ENCODE measurements at places on chromosomes 1 and 21.

DNA sequence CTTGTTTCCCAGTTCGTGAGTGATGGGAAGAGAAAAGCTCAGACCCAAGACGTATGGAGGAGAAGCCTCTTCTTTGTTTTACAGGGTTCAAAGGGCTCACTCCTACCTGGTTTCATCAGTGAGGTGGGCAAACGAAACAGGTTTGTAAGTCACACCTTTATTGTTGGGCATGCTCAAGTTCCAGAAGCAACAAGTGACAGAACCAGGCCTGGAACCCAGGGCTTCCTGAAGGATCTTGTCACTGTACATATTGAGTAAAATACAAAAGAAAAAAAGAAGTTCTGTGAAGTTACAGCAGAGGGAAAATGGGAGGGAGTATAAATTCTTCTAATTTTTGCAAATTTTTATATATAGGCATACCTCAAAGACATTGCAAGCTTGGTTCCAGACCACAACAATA lies 320.9 kb upstream of the PROX1 start:
- no peak for DNase-seq

DNA sequence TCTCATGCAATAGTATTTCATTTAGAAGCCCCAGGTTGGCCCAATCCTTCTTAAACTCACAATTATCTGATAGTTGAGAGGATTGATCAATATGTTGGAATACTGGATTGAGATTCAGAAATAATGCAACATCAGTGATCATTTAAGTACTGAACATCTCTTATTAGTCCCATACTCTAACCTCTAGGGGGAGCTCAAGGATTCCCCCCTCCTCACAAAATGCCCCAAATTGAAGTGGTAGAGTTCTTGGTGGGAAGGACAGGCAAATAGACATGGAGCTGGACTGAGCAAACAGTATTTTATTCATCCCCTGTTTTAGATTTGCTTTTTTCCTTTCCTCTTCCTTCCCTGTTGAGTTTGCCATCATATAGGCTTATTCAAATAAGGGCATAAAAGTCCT lies 62.8 kb downstream of the NGF start:
- DNase-seq, result no peak

DNA sequence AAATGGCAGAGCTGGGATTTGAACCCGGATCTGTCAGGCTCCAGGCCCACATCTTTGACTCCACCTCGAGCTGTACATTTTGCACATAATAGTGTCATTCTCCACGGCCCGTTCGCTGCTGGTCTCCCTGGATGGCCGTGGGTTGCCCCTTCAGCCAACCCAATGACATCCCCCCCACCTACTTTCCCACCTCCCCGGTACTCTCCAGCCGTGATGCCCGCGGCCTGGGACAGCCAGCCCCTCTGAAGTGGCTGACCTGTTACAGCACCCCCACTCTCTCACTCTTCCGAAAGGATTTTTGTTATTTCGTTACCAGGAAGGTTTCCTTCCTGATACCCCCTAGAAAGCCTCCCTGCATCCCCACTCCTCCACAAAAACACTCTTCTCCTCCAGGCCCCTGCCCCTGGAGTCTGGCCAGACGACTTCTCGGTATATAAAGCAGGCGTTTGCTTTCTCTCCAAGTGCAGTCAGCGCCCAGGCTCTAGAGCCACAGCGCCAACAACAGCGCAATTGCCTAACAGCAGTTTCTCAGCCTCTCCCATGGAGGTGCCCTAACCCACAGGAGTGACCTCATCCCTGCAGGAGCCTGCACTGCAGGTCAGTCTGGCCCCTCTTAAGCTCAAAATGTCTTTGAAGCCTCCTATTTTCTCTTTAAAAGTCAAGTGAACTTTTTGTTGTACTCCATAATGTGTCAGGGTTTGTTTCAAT lies 14.5 kb upstream of the GJB5 start:
- DNase-seq, result no peak

DNA sequence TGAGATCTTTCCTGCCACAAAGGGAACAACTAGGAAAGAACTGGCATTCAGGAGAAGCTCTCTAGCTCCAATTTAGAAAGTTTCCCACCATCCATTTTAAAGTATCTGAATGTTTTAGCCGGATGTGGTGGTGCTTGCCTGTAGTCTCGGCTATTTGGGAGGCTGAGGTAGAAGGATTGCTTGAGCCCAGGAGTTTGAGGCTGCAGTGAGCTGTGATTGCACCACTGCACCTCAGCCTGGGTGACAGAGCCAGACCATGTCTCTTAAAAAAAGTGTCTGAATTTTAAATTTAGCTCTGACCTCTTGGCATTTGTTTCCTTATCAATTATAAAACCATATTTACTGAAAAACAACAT lies 67.2 kb downstream of the RPAP2 start:
- no peak for DNase-seq

- DNase-seq, result no peak
Observed at GRCh38 chr1:92972409-92973129, 11.3 kb upstream of the DIPK1A start.

- DNase-seq, result peak; percentile 52
Observed at GRCh38 chr21:35048706-35049617, at the start of gene RUNX1. RUNX1 (minus strand) TSS chr21:35049302.

DNA sequence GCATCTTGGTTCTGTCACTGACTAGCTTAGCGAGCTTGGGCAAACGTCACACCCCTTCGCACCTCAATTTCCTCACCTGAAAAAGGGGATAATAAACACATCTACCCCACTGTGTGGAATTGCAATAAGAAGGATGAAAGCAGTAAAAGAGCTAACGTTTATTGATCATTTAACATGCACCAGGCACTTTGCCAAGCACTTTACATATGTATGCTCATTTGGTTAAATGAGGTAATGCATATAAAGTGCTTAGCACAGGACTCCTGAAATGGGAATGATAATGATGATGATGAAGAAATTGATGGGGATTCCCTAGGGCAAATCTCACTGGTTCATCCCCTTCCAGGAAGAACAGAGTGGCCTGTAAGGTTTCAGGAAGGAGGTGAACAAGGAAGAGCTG lies 4.8 kb downstream of the NKAIN1 start:
- no peak for DNase-seq

- no peak for DNase-seq
Observed at GRCh38 chr1:246145900-246146299, 361.2 kb downstream of the SMYD3 start.

DNA sequence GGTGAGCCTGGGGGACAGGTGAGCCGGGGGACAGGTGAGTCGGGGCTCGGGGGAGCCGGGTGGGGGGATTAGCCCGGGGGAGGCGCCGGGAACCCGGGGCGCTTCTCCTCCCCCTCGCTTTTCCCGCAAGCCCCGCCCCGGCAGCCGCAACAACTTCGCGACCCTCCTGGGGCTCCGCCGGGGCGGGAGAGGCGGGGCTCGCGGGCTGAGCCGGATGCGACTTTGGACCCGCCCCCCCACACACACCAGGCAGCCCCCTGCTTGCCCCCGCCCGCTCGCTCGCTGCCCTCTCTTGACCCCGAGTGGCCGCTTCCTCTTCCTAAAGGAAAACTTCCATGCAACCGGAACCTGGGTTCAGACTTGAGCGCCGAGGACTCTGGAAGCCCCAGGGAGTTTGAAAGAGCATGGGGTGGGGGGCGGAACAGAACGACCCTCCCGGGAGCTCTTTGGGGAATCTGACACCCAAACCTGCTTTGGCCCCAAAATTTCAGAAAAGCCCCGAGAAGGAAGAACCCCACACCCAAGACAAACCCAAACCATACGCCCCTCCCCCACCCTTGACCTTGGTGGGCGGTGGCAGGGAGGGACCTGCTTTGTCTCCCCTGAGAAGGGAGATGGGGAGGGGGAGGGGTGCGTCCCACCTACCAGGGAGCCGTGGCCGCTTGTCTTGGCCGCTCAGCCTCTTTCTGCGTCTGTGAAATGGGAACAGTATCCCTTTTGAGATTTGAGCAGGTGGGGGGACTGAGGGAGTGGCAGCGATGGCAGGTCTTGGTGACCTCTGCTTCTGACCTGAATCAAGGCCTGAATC lies 550 bp downstream of the ARHGEF16 start:
- DNase-seq, result no peak

DNA sequence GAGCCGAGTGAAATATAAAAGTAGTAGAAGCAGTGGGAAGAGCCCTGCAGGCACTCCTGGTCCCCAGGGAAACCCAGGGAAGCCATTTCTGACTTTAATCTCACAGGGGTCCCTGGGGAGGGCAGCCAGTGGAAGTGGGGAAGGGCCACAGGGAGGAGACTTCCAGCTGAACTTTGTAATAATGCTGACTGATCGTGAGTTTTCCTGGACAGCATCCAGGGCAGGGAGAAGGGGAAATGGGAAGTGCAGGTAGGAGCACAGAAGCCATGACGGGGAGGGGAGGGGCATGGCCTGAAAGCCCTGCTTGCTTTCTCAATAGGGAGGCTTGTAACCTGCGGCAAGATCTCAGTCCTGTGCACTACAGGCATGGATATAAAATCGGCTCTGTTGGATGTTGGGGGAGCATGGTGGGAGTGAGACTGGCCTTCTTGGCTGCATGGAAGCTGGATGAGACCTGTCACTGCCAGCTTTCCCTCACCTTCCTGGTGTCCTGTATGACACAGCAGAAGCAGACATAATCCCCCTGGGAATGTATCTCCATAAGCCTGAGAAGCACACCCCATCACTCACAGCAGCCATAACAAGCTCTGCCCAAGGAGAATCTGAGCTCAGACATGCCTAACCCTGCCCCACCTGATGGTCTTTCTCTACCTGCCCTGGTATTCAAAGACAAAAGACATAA lies 15.1 kb upstream of the MX1 start:
- DNase-seq, result no peak

DNA sequence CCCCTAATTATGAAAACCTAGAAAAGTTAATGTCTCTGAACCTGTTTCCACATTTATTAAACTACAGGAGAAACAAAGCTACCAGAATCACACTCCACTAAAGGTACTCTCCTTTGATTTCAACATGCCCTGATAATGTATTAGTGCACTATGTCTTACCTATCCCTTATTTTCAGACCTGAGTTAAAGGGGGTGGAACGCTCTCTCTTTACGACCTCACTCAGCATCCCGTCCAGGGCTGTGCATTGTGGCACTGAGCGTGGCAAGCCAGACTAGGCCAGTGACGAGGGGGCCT lies 678 bp downstream of the LSM10 start:
- no peak for DNase-seq

- DNase-seq, result no peak
Observed at GRCh38 chr1:59747420-59748024, 67.2 kb upstream of the HOOK1 start.

- DNase-seq, result no peak
Observed at GRCh38 chr1:3733094-3733882, 19.0 kb upstream of the CCDC27 start.

DNA sequence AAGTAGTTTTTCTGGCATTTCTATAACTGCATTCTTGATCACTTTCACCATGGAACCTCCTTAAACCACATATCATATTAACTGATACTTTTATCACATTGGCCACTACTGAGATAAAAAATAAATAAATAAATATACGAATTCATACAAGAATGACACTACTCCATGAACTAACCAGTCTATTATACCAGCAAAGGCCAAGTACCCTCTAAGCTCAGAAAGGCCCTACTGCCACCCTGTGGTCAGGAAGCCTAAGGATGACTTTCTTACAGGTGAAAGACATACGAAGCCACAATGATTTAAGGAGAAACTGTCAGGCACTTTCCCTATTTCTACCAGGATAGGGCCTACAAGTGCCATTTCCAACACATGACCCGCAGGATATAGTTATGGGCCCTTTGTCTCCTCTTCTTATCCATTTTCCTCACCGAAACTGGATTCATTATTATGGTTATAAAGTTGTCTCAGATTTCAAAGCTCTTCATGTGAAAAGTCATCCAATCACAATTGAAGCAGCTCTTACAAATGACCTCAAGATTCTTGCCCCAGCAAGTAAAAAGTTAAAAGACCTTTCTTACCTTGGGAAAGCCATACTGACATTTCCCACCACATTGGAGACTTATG lies 23.9 kb downstream of the DNAJC8 start:
- DNase-seq, result no peak

DNA sequence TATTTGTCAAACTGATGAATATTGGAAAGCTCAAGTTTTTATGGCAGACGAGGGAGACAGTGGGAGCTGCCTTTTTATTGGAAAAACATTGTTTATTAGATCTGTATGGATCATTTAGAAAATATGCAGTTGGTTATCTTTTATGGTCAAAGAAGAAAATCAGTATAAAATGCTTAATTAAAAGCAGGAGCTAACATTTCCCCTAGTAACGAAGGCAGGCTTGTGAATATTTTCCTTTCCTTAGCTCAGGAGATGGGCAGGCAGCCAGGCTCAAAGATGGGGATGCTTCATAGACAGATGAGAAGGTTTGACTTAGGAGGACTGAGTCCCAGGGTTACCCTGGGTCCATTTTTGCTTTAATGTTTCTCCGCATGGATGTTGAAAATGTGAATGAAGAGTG lies 26.0 kb downstream of the ROR1 start:
- DNase-seq, result no peak

DNA sequence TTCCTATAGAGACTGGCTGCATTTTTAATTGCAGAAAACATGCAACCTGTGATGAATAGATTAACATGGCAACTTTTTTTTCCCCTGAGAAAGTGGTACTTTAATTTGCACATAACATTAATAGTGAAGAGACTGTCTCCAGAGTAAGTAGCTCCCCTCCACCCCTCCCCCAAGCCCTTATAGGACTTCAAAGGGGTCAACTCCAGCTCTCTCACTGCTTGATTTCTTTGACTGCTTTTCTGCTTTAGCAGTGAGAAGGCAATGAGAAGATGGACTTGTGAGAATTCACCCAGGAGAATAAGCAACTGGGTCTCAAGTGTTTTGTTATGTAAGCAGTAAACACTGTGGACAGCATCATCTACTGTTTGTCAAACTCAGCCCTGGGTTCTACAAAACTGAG lies 355.0 kb downstream of the CAMTA1 start:
- DNase-seq, result no peak

DNA sequence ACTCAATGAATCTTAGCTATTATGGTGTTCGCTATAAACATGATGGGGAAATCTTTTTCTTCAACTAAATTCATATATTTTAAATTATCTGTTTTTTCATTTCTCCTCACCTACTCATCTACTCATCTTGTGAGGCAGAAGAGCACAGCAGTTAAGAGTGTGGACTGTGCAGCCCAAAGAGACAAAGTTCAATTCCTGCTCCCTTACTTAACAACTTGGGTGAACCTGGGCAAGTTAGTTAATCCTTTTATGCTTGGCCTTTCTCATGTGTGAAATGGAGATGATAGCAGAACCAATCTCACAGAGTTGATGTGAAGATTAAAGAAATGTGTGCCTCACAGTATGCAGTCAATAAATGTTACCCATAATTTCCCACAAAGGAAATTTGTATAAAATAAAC lies 168.2 kb downstream of the GPATCH2 start:
- no peak for DNase-seq

GRCh38 chr1:61050541-61051442 lies 31.6 kb upstream of the NFIA start:
- DNase-seq, result no peak

GRCh38 chr1:111570781-111571181 lies 48.8 kb upstream of the RAP1A start:
- no peak for DNase-seq
